Testis (tissue), 5 donors: ENCODE measurements at places on chromosomes 4 and X. TPM values are rescaled to one million over a fixed set of nuclear protein-coding genes. Genes with fewer than 3 reads are reported as not detected.

GPR173 gene
- 3.8 TPM for total RNA-seq

DLG3 gene
- 5.6 TPM for total RNA-seq

DNA sequence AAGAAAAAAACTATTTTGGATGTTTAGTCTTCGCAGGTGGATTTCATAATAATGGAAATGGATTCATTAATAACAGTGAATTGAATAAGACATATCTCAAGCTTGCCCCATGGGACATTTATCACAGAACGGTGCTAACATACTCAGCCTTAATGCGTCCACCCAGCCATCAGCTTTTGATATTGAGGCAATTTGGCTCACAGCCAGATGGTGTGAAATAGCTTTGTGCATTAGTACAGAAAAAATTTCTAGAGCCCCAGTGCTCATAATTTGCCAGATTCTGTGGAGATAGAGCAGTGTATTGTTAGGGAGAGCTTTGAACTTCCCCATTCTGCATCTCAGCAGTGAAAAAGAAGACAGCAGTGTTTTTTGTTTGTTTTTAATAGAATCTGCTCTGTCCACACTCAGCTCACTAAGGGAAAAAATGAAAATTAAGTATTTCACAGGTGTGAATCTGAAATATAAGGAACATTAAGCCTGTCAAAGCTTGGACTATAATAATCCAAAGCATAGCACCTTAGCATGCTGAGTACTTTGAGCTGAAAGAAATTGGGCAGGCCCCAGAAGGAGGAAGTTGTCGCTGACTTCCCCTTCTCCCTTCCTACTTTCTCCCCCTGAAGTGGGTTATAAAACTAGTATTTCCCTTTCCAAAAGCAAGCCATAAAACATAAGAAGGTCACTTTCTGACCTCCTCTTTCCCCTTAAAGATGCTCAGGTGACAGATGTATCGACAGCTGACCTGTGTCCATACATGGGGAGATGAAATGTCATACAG lies 295.8 kb downstream of the MAGEB5 start:
- DNase-seq, result no peak

GRCh38 chrX:6021316-6022091 lies 207.2 kb downstream of the NLGN4X start:
- peak; percentile 54 for DNase-seq

HDAC6 gene
- total RNA-seq, result 269 TPM

HSFX1 gene
- total RNA-seq, result 4.0 TPM

GRCh38 chrX:72676465-72676864 lies 37.6 kb downstream of the PHKA1 start:
- no peak for DNase-seq
